ENCODE measurements at places on chromosomes 16 and 17.

- DNase-seq: no peak
These were observed 75.6 kb upstream of the HNF1B start for GRCh38 chr17:37820313-37820994.

GRCh38 chr17:27562777-27563455 lies 68.1 kb upstream of the LGALS9 start:
- DNase-seq: no peak

- DNase-seq: no peak
These were observed 173.7 kb downstream of the CDK5R1 start for GRCh38 chr17:32660496-32660985.

GRCh38 chr17:68749349-68750207 lies 148.4 kb upstream of the FAM20A start:
- no peak for DNase-seq

DNA sequence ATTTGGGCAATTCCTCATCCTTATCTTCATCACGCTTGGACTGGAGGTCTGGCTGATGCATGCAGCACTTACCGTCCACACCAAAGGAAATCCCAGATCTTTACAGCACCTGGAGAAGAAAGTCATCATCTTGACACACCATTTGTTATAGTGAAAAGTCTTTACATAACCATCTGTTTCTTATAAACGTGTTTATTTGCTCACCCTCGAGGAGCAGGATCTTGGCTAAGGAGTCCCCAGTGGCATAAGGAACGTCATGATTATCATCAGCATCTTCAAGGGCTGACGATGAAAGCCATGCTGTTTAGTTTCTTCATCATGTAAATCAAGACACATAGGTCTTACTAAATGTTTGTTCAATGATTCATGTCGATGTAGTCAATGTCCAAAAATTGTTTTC lies 248.8 kb upstream of the ELAC2 start:
- no peak for DNase-seq

DNA sequence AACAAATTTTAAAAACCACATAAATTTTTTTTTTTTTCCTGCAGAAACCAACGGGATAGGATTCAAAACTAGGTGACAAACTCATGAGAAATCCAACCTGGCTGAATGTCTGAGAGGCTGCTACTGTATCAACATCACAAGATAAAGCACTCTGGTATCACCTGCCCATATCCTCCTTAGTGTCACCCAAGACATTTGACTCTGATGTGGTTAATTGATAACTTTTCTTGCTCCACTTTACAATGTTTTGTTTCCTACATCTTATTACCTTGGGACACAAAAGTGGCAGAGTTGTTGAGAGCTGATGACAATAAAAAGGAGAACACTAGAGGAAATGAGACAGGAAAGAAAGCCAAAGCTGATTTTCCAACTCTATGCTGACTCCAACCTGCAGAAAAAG lies 4.0 kb upstream of the FBXL20 start:
- no peak for DNase-seq

- DNase-seq: no peak
These were observed 17.1 kb downstream of the CDH5 start for GRCh38 chr16:66383551-66383950.

DNA sequence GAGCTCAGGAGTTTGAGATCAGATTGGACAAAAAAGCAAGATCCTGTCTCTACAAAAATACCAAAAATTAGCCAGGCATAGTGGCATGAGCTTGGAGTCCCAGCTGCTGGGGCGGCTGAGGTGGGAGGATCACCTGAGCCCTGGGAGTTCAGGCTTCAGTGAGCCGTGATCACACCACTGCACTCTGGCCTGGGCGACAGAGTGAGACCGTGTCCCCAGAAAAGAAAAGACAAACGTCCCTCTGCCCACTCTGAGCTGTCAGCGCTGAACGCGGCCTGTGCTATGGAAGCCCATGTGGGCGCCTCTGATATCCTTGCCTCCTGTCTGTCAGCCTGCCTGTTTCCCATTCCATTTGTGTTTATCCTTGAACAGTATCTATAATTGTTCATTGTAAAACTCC lies 50.7 kb downstream of the FOXK2 start:
- no peak for DNase-seq

Measured in activated T-helper 9 cell treated with anti-CD3 and anti-CD28 coated beads, Interleukin-2, amount 50 U/mL, for 16 hours (primary cell).